ENCODE measurements at places on chromosomes 4 and X. TPM values are rescaled to one million over a fixed set of nuclear protein-coding genes. Genes with fewer than 3 reads are reported as not detected.

GRCh38 chr4:926538-926937, 5.6 kb downstream of the GAK start:
- H3K4me3 ChIP-seq, result no peak overlapping the region
- no peak for DNase-seq
- peak overlapping the region; percentile 20 for H3K27ac ChIP-seq
- no peaks in the 10 kb centered on the region for H3K27me3 ChIP-seq

DNA sequence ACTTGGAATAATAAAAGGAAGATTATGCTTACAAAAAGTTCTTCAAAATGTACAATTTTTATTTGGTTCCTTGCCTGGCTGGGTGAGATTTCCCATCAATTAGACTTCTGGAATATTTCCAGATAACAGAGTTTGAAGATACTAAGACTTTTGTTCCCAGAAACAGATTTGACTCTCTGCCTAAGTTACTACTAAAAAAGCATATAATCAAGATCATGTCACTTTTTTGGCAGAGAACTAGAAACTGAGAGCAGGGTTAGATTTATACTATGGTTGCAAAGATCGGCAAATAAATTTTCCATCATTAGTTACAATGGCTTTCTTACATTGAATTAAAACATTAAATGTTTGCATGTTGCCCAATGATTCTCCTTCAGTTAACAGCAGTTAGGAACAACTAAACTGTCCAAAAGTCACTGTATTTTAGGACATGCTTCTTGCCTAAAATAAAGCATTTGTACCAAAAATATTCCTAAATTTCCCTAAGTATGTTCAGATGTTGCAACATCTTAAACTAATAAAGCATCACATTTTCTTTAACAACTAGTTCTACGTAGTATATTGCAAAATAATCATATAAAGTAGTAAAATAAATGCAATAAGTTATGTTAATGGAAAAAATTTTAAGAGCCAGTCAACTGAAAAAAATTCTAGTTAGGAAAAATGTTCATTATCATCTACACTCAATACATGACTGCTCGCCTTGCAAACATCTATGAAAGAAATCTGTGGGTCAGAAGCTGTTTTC, 73.0 kb downstream of the SEC24D start:
- H3K27me3 ChIP-seq, result no peaks in the 10 kb centered on the region
- H3K27ac ChIP-seq, result no peak overlapping the region

- no peaks in the 10 kb centered on the region for H3K36me3 ChIP-seq
- H3K27ac ChIP-seq, result no peak overlapping the region
- DNase-seq, result no peak
- H3K27me3 ChIP-seq, result peaks cover 7% of the 10 kb centered on the region
- H3K4me1 ChIP-seq, result no peaks in the 10 kb centered on the region
Measured at GRCh38 chrX:47683184-47683828, 24.3 kb upstream of the UXT start.

OTUD6A gene
- total RNA-seq, result not detected

DNA sequence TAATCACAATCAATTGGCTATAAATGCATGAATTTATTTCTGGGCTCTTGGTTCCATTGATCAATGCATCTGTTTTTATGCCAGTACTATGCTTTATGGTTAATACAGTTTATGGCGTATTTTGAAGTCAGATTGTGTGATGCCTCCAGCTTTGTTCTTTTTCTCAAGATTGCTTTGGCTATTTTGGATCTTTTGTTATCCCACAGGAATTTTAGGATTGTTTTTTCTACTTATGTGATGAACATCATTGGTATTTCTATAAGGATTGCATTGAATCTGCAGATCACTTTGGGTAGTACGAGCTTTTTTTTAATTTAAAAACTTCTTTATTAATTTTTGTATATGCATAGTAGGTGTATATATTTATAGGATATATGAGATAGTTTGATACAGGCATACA, 338.7 kb upstream of the IGFBP7 start:
- no peaks in the 10 kb centered on the region for H3K4me1 ChIP-seq
- H3K27ac ChIP-seq, result no peak overlapping the region
- no peak for DNase-seq
- H3K36me3 ChIP-seq, result no peaks in the 10 kb centered on the region
- H3K27me3 ChIP-seq, result no peaks in the 10 kb centered on the region

DNA sequence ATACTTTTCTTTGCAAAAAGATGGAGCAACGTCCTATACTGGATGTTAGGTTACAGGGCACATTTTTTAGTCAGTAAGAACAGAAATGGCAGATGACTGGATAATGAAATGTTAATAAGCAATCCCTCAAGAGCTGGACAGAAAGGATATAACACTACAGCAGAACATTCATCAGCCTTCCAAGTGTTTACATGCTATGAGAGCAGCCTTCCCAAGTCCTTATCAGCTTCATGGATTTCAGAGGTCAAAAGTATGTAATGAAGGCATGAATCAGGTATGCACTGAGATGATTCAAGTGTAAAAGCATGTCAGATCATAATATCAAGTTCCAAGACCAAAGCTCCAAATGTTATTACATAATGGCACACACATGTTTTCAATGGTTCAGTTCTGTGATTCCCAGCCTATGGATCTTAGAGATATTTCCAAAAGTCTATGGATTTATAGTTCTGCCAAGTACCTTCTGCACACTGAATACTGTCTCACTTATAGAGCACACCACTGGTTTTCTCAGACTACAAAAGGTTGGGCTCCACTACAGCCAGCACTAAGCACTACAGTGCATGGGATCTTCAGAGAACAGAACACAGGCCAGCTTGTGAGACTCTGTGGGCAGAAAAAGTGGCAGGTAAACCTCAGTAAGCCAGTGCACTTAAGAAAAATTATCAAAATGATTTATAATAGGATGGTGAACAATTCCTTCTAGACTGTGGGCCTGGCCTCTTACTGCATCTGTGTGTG, 49.2 kb downstream of the GPC4 start:
- H3K27me3 ChIP-seq, result no peaks in the 10 kb centered on the region
- DNase-seq, result no peak
- H3K27ac ChIP-seq, result no peak overlapping the region
- H3K4me3 ChIP-seq, result no peak overlapping the region
- H3K36me3 ChIP-seq, result no peaks in the 10 kb centered on the region
- no peaks in the 10 kb centered on the region for H3K4me1 ChIP-seq

DNA sequence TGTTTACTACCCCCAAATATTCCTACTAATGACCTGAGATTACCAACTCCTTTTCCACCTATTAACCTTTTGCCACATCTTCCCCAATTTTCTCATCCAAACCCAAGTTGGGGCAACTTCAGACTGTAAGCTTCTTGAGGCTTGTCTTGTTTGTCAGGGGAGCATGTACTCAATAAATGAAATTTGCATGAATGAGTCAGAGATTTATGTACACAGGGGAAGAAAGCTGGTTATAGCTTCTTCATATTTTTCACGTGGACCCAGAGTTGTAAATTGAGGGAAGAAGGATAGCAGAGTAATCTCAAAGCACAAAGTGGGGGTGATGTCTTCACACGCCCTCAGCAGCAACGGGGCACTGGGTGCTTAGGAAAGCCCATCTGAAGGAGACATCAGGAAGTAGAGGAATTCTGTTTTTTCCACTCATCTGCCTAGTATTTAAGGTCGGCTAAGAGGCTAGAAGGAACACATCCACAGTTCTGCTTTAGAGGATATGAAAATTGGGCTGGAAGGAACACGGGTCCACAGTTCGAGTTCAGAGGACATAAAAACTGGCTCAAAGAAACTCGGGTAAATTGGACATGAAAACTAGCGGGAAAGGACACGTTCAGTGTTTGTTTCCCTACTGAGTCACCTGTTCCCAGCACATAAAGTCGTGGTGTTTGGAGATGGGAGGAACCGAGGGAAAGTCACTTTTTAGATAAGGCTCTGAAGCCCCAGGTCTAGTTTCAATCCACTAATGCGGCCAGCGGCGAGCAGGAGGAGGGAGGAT, 696 bp upstream of the CA5B start:
- H3K4me3 ChIP-seq, result peak overlapping the region; percentile 96
- no peak for DNase-seq
- H3K36me3 ChIP-seq, result peaks cover 5% of the 10 kb centered on the region
- H3K27me3 ChIP-seq, result no peaks in the 10 kb centered on the region
- peaks cover 42% of the 10 kb centered on the region for H3K4me1 ChIP-seq

DNA sequence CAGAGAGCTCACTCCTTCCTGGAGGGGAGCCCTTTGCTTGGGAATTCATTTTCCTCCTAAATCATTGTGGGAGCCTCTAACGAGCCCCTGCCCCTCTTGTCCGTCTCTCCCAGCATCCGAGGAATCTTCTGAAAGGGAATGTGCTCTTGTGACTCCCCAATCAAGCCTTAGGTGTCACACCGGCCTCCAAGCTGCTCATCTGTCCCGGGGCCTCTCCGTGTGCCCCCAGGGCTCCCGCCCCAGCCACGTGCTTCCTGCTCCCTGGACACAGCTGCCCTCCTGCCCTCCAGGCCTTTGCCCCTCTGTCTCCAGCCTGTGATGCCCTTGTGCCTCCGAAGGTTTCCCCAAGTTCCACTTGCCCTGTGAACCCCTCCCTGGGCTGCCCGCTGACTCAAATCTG, 239.8 kb downstream of the AFAP1 start:
- H3K27ac ChIP-seq, result no peak overlapping the region
- no peak overlapping the region for H3K4me3 ChIP-seq
- no peaks in the 10 kb centered on the region for H3K4me1 ChIP-seq
- H3K27me3 ChIP-seq, result peaks cover 17% of the 10 kb centered on the region
- peaks cover 3% of the 10 kb centered on the region for H3K36me3 ChIP-seq
- DNase-seq, result no peak

DNA sequence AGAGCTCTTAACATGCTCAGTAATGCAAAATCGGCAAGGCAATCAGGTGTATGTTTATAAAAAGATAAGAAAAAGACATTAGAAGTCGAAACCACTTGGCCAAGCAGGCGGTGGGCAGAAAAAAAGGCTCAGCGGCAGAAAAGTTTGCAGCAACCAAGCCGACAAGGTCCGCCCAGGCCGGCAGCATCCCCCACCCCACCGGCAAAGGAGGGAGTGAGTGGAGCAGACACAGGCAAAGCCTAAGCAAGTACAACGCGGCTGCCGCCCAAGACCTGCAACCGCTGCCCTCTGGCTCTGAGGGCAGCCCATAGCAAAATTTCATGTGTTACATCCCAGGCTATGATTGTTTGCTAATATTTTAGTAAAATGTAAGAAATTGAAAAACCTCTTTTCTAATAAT, 125.4 kb upstream of the ZCCHC13 start:
- no peaks in the 10 kb centered on the region for H3K4me1 ChIP-seq
- no peak overlapping the region for H3K4me3 ChIP-seq
- peaks cover 14% of the 10 kb centered on the region for H3K36me3 ChIP-seq
- DNase-seq, result no peak

DNA sequence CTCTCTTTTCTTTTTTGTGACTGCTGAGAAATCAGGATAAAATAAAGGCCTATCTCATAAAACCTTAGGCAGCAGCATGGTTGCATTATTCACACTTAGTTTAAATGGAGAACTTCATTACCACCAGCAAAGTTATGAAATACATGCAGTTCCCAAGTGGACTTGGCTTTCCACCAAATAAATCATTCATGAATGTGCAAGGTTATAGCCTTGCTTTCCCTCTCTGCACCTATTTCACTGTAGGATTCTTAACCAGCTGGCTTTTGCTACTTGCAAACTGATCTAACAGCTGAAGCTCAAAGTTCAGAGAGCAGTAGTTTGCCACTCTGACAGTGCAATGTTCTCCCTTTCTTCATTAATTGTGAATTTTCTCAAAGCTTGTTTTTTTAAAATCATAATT, 140.1 kb upstream of the SMIM31 start:
- H3K4me1 ChIP-seq, result no peaks in the 10 kb centered on the region
- H3K27me3 ChIP-seq, result no peaks in the 10 kb centered on the region
- H3K4me3 ChIP-seq, result no peak overlapping the region
- H3K27ac ChIP-seq, result no peak overlapping the region

DNA sequence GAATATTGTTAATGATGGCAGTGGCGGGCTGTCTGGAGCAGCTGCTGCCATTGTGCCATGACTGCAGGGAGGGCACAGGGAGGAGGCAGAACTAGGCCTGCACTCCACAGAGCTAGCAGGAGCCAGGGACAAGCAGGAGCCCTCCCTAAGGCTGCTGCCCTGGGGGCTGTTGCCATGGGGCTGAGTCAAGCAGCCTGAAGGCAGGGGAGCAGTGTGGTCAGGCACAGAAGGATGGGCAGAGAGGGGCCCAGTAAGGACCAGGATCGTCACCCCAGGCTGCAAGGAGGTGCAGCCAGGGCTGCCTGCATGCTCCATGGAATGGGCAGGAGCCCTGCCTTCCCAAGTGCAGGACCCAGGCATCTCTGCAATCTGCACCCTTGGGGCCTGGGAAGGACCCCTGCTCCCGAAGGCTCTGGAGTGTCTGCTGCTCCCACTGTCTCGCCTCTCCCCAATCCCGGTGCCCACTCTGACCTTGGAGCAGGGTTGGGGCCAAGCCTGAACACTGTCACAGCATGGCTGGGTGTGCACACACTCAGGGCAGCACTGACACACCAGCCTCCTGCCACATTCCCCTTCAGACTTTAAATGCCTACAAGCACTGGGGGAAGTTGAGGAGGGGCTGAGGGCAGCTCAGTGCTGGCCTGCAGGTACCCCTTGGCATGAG, 98.3 kb upstream of the GALNTL6 start:
- no peaks in the 10 kb centered on the region for H3K27me3 ChIP-seq
- DNase-seq, result no peak
- H3K36me3 ChIP-seq, result no peaks in the 10 kb centered on the region
- H3K4me1 ChIP-seq, result no peaks in the 10 kb centered on the region
- H3K4me3 ChIP-seq, result no peak overlapping the region

ODAM gene
- not detected for total RNA-seq

DNA sequence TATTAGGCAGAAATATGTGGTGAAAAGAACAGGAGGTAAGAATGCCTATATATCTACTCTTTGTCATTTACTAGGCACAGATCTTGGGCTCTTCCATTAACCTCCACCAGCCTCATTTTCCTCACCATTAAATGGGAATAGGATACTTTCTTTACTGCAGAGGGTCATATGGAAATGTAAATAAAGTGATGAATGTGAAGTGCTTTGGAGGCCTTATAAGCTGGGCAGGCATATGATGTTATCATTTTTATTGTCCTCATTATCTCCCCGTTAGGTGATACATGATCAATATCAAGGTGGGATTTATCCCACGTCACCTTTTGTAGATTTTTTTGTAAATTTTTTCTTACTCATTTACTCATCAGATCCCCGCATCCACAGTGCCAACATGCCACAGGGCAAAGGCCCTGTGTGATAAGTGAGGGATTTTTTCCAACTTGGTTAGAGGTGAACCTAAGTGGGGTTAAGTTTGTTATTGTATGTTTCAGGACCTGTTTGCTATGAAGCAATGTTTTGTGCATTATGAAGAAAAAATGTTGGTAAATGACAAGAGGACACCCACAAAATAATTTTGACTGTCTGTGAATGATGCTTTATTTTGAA, 107.8 kb downstream of the SLC4A4 start:
- H3K27me3 ChIP-seq, result no peaks in the 10 kb centered on the region
- DNase-seq, result no peak
- no peak overlapping the region for H3K27ac ChIP-seq

PLAC8 gene
- 222 TPM for total RNA-seq

IL2 gene
- total RNA-seq, result not detected

ABHD18 gene
- total RNA-seq, result 27.6 TPM

DNA sequence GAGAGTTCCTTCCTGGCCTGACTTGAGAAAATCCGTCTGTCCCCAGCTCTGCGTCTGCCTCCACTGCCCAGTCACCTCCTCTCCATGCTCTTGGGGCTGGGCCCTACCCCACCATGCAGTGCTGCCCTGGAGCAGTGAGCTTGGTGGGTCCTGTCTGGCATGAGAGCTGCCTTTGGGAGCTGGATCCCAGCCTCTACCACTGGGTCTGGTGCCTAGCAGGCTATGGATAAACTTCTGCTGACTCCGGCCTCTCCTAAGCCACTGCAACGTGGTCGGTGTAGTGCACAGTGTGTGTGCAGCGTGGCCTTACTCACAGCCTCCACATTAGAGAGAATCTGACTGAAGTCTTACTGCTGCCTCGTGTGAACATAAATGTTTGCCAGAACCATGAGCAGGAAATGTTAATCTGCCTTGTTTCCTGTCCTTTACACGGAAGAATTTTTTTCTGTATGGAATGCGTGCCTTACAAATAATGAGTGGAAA, 47.6 kb downstream of the HTT start:
- peaks cover 7% of the 10 kb centered on the region for H3K4me1 ChIP-seq
- H3K27me3 ChIP-seq, result no peaks in the 10 kb centered on the region
- H3K36me3 ChIP-seq, result peaks cover 88% of the 10 kb centered on the region
- no peak overlapping the region for H3K4me3 ChIP-seq

Measured in naive thymus-derived CD8-positive, alpha-beta T cell (primary cell).